ENCODE measurements at places on chromosomes 2 and 18. TPM values are rescaled to one million over a fixed set of nuclear protein-coding genes. Genes with fewer than 3 reads are reported as not detected.
A peak's percentile ranks its signal among the peaks of the same experiment; 100 is the strongest.

Gene ASB18
- under 0.01 TPM for total RNA-seq

Gene RAMP1
- total RNA-seq: 1.6 TPM

Gene RAPGEF4
- under 0.01 TPM for total RNA-seq

Gene PFN4
- total RNA-seq: 0.81 TPM

Gene UGT1A6
- 0.27 TPM for total RNA-seq

Gene CRYBA2
- total RNA-seq: not detected

Gene DOK6
- 1.3 TPM for total RNA-seq

Gene CD207
- not detected for total RNA-seq

Gene LRATD1
- under 0.01 TPM for total RNA-seq

Gene POU3F3
- total RNA-seq: not detected

Gene REG3A
- total RNA-seq: not detected

DNA sequence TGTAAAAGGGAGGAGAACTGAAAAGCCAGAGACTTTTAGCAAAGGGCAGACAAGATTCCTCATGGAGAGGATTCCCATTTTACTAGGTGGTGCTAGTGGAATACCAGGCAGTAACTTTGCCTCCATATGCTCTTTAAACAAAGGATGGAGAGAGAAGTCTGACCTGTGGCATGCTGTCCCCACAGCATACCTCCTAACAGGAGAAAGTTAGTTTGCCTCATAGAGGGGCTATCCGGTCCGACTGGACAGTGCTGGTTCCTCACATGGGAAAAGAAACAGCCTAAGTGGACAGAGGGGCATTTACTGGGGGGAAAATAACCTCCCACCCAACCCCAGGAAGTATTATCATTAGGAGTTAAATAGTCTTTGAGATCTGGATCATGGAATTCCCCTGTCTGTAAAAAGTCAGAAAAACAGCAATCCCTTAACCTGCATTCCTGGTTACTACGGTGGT, 31.6 kb upstream of the GMCL1 start:
- no peak for DNase-seq

GRCh38 chr18:59272891-59273758, at the start of gene RAX:
Gene RAX, minus strand, starts transcription at chr18:59273454. Its CDS starts 248 bp downstream, at chr18:59273206.
- no peak for DNase-seq

DNA sequence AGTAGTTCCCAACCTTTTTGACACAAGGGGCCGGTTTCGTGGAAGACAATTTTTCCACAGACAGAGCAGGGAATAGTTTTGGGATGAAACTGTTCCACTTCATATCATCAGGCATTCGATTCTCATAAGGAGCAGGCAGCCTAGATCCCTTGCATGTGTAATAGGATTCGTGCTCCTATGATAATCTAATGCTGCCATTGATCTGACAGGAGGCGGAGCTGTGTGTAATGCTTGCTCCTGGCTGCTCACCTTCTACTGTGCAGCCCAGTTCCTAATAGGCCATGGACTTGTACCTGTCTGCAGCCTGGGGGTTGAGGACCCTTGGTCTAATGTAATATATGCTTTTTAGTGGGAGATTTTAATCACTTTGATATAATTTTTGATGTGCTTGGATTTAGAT, 188.7 kb upstream of the KLHL14 start:
- DNase-seq: no peak

DNA sequence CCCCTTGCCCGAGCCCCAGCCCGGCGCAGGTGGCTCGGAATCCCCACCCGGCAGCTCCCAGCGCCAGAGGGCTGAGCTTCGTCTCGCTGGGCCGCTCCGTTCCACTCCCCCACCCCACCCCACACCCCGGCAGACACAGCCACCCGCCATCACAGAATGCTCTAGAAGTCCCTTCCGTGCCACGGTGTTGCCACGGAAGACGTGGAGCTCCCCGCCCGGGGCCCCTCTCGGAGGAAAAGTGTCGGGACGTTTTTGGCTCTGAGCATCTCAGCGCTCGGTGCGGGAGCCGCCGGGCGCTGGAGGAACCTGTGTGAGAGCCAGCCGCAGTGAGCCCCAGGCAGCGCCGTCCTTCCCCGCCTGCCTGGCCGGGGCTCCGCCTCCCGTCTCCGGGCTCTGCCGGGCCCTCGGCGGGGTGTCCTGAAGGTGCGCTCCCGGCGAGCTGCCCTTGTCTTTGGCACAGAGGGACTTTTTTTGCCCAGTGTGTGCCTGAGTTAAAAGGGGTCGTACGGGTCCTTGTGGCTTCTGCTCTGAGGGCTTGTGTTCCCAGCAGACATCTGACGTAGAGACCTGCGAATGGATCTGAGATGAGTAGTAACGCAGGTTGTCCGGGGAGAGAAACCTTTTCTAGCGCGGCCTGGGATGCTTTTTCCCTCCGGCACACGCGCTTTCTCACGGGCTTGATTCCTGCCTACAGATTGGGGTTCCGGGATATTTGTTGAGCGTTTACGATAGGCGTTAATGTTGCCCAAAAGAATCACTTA, 1.8 kb downstream of the ZCCHC2 start:
- DNase-seq: peak; percentile 41

DNA sequence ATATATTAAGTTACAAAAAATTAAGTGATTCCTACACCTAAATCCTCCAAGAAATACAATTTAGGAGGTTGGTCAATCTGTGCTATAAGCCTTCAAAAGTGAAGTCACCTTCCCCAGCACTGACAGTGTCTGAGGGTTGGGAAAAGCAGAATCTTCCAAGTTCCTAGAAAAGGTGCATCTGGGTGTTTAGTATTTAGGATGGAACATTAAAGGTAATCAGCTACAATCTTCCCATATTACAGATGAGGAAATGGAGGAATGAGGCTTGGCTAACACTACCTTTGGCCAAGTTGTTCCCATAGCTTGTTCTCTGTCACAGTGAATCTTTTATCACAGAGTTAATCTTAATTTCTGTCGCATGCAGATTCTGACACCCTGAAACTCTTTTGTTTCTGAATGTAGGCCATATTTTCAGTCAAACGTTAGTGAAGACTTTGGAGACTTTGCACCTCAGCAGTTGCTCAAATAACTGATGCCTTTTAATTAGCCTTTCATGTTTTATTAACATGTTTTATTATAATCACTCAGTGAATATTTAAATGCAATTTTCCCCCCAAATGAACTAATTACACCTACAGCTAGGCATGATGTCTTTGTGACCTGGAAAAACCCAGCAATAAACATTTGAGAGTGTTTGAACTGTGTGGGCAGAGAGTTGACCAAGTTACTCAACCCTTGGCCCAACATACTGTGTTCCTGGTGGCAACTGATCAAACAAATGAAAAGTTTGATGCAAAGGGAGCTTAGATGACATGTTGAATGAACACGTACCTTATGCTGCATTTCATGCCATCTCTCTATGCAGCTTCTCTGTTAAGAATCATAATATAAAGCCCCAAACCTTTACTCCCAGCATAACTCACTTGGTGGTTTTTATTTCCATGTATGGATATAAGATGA, 17.6 kb downstream of the FN1 start:
- DNase-seq: no peak

GRCh38 chr2:2696325-2696724, 365.2 kb upstream of the MYT1L start:
- DNase-seq: no peak

GRCh38 chr2:43393918-43394317, 167.5 kb upstream of the ZFP36L2 start:
- no peak for DNase-seq

DNA sequence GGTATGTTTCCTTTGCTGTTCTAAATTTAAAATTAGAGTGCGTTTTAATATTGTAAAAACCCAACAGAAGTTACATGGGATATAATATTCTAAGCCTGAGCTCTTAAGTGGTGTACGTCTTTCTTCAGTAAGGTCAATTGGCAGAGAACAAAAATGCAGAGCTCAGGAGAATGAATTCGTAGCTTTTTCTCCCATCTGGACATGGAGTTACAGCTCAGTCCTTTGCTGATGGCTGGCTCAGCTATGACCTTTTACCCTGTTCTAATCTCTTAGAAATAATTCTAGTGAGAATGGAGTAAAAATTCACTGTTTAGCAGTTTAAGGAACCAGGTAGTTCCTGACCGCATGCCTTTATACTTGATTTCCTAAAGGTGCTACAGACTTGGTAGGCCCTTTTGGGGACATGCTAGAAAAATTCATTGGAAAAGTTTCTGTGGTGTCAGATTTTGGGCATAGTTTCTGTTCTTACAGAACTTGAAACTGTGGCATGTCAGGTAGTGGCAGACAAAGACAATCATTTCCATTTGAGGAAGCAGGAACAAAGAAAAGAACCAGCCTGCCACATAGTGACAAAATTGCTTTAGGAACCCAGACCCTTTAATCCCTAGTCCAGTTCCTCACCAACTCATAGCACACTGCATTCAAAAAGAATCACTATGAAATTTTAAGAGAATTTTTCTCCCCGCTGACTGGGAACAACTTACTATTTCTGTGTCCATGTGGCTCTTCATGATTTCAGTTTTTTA, 566.8 kb upstream of the ZNF804A start:
- no peak for DNase-seq

GRCh38 chr18:39191058-39191457, 1625.5 kb upstream of the CELF4 start:
- no peak for DNase-seq

- DNase-seq: no peak
These were observed 139.2 kb upstream of the VRK2 start for GRCh38 chr2:57907411-57907810.

GRCh38 chr18:79378536-79379250, 17.0 kb upstream of the NFATC1 start:
- peak; percentile 73 for DNase-seq

GRCh38 chr2:238448031-238448955, 21.6 kb downstream of the ASB1 start:
- DNase-seq: no peak

DNA sequence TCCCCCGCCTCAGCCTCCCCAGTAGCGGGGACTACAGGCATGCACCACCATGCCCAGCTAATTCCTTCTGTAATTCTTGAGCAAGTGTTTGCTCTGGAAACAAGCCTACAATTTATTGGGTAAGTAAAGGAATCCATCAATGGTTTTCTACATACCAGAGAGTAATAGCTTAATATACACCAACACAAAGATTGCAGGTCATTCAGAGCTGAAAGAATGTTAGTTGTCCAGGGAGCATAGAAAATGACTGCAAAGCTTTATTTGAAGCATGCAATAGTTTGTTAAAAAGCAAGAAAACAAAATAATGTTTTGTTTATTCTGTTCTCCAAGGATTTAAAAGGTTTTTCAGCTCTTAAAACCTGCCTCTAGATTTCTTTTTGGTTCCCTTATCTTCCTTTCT, 5.6 kb downstream of the IDH1 start:
- DNase-seq: no peak

DNA sequence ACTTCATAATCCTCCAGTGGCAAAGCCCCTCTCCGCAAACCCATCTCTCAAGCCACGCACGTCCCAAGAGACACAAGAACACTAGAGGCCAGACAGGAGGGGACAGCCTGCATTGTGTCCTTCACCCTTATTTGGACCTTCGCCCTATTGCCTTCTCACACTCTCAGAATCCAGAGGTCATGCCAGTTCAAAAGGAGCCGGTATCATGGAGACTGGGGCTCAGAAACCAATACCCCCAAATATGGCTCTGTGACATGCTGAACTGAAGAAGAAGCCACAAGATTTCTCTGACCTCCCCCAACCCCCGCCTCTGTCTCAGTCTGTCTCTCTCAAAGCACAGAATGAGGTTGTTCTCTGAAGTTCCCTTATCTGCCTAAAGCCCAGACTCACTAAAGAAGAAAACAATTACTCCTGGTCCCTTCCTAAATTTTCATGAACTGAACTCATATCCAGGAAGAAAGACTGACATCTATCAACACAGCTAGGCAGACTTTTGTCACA, 19.2 kb upstream of the SPATA3 start:
- no peak for DNase-seq

DNA sequence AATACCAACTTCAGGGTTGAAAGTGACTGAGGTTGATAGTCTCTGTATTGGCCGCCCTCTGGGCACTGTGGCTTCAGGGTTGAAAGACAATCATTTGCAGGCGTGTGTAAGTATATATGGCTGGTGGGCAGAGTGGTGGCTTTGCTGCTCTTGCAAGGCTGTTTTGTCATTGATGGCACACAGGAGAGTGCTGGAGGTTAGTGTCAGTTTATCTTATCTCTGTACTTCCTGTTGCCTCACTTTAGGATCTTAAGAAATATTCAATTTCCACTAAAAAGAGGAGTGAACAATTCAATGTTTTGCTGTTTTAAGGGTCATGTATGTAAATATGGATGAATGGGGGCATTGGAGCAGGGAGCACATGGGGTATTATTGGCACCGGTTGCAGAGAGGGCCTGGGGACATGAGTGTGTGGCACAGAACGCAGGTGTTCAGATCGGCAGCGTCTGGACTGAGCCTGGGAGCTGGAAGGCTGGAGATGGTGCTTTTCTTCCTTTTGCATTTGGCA, 51.5 kb downstream of the NCK2 start:
- no peak for DNase-seq

GRCh38 chr2:151071382-151071781, 190.3 kb downstream of the RBM43 start:
- no peak for DNase-seq

GRCh38 chr2:213216461-213216860, 65.0 kb upstream of the IKZF2 start:
- no peak for DNase-seq

- DNase-seq: no peak
These were observed 14.0 kb upstream of the ITGAV start for GRCh38 chr2:186575856-186576255.

- DNase-seq: no peak
These were observed 41.4 kb downstream of the PRKD3 start for GRCh38 chr2:37283207-37283606.

DNA sequence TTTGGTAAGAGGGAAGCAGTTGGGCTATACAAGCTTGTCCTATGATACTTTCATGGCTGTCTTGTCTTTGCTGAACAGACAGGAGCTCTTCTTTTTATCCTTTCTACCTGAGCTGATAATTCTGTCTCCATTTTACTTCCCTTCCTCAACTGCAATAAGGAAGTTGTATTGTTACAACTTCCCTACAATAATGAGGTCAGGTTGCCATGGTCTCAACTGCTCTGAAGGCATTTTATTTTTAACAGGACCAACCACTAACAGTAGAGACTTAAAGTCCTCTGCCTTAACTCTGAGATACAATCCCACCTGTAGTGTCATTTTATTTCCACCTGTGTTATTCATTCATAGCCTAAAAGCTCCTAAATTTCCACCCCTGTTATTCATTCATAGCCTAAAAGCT, 118.6 kb upstream of the PGAP1 start:
- peak; percentile 30 for DNase-seq

GRCh38 chr18:49041435-49042245, 90.9 kb upstream of the SMAD7 start:
- peak; percentile 57 for DNase-seq

- no peak for DNase-seq
These were observed 183.6 kb downstream of the SMAD7 start for GRCh38 chr18:48767090-48767690.
